Colonic mucosa (tissue), 4 donors: ENCODE measurements at places on chromosomes 2 and 18. TPM values are rescaled to one million over a fixed set of nuclear protein-coding genes. Genes with fewer than 3 reads are reported as not detected.

DNA sequence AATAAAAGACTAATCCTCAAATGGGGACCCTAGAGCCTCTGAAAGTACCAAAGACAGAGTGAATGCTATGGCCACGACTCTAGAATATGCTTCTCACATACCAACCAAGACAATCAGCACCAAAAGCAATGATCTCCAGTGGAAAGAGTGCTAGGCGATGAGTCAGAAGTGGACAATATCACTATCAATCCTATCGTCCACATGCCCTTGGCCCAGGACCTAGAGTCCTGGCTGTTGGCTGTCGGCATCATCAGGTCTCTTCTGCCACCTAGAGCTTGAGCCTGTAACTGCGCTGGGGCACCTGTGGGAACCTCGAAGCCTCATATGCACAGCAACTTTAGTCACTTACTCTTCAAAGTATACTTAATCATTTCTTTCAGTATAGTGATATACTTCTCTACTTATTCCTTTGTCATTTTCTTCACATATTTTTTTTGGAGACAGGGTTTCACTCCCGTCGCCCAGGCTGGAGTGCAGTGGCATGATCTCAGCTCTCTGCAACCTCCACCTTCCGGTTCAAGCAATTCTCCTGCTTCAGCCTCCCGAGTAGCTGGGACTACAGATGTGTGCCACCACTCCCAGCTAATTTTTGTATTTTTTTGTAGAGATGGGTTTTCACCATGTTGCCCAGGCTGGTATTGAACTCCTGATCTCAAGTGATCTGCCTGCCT is 29.7 kb downstream of the NOL10 start:
- DNase-seq, result peak; percentile 62

- DNase-seq, result no peak
Observed at GRCh38 chr2:98806236-98806697, 75.3 kb upstream of the MGAT4A start.

- peak; percentile 51 for DNase-seq
Observed at GRCh38 chr2:191696001-191696400, 18.1 kb downstream of the NABP1 start.

DNA sequence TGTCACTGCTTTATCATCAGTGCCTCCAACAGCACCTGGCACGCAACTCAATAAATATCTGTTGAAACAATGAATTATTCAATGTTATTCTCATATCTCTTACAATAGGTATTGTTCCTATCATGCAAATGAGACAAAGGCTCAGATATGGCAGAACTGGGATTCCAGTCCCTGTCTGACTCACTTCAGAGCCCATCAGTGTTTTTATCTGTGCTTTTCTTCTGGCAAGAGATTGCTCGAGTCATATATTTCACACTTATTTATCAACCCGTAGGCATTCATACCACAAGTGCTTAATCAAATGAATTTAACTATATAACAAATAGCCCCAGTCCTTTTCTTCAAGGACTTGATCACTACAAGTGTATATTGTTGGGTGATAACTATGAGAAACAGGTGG is 76.4 kb upstream of the TSPYL6 start:
- no peak for DNase-seq

- DNase-seq, result no peak
Observed at GRCh38 chr2:205865905-205866441, 183.7 kb downstream of the NRP2 start.

- no peak for DNase-seq
Observed at GRCh38 chr2:137675584-137676327, 288.5 kb upstream of the HNMT start.

DNA sequence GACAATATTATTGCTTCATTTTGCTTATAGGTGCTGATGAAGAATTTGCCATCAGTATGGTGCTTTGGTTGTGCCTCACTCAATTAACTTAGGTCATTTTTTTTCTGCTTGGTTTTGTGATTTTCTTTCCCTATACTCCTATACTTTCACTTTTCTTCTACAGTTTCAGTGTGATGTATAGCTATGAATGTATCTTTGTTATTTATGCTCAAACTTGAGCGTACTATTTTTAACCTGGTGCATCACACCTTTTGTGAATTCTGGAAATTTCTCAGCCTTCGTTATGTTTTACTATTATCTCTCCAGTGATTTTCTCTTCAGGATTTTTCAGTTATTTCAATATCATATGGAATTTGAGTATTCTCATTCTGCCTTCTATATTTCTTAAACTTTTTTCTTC is 2035.3 kb upstream of the LRRTM1 start:
- no peak for DNase-seq

GRCh38 chr2:223081789-223082188 is 29.8 kb downstream of the KCNE4 start:
- DNase-seq, result no peak

DNA sequence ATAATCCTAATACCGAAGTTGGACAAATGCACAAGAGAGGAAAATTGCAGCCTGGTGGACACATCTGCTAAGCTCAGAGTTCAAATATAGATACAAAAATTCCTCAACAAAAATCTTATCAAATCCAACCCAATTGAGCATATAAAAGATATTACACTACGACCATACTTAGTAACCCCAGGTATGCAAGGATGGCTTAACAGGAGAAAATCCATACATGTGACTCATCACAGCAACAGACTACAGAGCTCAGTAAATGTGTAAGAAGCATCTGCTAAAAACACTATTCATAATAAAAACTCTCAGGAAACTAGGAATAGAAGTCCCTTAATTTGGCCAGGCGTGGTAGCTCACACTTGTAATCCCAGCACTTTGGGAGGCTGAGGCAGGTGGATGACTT is 28.3 kb downstream of the HS6ST1 start:
- no peak for DNase-seq

- no peak for DNase-seq
Observed at GRCh38 chr2:212665948-212666347, 127.3 kb upstream of the ERBB4 start.

- no peak for DNase-seq
Observed at GRCh38 chr2:12754643-12755042, 37.9 kb downstream of the TRIB2 start.

DNA sequence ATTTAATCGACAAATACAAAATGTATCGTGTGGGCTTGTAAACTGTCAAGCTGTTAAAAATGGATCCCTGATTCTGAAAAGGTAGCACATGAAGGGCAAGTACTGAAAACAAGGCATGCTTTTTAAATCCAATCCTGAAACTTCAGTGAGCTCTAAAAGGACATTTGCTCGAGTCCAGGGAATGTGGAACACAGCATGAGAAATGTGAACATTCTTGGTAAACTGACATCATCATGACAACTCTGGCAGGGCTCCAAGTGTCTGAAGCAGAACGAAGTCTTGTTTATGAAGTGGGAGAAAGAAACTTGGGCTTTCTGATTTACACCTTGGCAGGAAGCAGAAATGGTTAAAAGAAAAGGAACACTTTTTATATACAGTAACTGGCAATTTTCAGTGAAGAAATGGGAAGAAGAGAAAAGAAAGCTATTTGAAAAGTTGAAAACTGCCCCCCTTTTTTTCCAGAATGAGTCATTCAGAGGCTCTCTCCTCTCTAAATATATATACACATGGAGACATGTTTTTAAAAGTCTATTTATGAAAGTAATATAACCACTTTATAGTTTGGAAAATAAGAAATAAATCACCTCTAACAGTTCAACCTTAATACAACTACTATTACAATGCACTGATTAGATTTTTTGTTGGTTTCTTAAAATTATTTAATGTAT is 120.8 kb downstream of the GAREM1 start:
- DNase-seq, result peak; percentile 61

GRCh38 chr2:211371465-211371864 is 815.1 kb downstream of the CPS1 start:
- DNase-seq, result no peak

DNA sequence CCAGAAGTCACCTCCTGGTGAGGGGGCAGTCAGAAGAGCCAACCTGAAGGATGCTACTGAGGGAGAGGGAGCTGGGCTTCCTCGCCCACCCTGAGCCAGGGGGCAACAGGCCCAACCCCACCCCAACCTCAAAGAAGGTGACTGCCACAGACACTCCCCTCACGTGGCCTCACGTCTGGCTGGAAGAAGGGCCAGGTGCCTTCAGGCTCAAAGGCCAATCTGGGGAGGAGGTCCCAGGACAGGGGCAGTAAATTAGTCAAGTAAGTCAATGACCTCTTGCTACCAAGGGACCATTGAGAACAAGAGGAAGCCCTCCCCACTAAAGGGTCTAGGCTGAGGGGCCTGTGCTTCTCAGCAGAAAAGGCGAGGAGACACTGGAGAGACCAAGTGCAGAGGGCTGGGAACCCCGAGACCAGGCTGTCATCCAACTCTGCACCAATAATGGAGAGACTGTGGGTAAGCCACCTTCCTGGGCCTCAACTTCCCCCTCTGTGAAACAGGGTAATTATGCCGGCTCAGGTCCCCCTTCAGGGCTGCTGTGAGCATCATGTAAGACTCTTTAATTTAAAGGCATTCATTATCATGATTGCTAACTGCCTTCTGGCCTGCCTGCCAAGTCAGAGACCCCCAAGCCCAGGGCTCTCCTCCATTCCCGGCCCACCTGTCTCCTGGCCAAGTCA is 20.2 kb upstream of the TNS1 start:
- no peak for DNase-seq

GRCh38 chr2:47309472-47309951 is 93.4 kb upstream of the MSH2 start:
- DNase-seq, result no peak

- no peak for DNase-seq
Observed at GRCh38 chr18:69808399-69808798, 139.3 kb downstream of the CD226 start.

GRCh38 chr18:21109936-21110712 is 1.5 kb downstream of the ROCK1 start:
- no peak for DNase-seq

GRCh38 chr2:11467129-11467649 is 1.2 kb upstream of the E2F6 start:
- DNase-seq, result no peak

DNA sequence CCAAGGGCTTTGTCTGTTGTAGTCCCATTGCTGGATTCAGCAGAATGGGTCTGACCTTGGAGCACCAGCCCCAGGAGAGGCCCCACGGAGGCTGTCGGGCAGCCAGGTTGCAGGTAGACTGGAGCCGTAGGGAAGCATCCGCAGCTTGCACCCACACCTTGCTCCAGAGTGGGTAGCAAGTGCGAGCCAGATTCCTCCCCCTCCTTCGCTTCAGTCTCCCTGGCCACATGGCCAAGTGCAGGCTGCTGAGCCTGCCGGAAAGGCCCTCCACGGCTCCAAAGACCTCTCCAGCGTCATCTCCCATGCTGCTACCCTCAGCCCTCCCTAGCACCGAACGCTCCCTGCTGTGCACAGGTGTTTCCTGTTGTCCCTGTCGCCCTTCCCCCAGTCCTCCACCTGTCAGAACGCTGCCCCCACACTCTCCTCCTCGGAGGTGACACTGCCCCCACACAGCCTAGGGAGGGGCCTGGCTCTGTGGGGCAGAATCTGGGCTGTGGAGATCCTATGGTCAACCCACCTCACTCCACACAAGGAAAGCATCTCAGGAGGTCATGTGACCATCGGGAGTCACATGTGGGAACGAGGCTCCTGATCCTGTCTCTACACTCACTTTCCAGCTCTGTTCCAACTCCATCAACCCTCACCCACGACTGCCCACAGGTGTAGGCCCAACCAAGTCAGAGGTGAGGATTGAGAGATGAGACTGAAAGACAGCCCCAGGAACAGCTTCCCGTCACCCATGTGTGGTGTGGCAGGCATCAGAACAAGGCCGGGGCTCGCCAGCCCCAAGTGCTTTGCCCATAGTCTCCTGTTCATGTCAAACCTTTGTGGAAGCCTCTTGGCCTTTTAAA is 8.3 kb downstream of the KCNF1 start:
- DNase-seq, result no peak

- DNase-seq, result no peak
Observed at GRCh38 chr2:99878581-99879350, 263.6 kb downstream of the AFF3 start.

- DNase-seq, result no peak
Observed at GRCh38 chr2:58106896-58107295, 60.3 kb downstream of the VRK2 start.

DNA sequence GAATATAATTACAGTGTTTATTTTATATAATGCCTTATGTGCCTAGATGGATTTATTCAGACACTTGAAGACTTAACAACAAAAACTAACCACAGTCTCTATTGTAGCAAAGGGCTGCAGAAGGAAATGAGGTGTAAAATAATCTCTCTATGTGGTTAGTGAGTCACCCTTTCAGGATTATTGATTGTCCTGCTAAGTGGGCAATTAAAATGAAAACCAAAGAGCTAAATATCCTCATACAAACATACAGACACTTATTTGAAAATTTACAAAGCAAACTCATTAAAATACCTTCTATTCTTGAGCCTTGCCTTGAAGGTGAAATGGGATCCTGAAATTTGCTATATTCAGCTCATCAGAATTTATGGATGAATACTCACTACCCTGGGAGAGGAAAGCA is 27.7 kb upstream of the DCC start:
- no peak for DNase-seq

GRCh38 chr2:37471104-37471503 is 126.7 kb downstream of the QPCT start:
- no peak for DNase-seq

DNA sequence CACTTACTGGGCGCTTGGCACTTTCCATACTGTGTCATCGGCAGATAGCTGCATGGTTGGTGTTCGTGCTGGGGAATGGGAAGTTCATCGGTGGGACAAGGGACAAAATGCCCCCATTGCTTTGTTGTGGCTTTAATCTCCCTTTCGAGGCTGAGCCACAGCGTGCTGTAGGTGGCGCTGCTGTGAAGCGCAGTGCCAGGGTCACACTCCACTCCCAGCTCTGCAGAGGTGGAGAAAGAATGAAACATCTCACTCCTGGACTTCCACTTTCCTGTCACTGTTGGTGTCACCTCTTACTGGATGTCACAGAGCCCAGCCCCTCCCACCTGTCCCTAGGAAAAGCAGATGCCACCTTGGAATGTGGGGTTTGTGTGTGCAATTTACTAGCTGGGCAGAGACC is 8.7 kb downstream of the TYMS start:
- DNase-seq, result no peak

GRCh38 chr2:98548920-98549818 is 59.1 kb downstream of the COA5 start:
- DNase-seq, result peak; percentile 11

- DNase-seq, result peak; percentile 22
Observed at GRCh38 chr2:238202326-238203093, 985 bp downstream of the ILKAP start.

DNA sequence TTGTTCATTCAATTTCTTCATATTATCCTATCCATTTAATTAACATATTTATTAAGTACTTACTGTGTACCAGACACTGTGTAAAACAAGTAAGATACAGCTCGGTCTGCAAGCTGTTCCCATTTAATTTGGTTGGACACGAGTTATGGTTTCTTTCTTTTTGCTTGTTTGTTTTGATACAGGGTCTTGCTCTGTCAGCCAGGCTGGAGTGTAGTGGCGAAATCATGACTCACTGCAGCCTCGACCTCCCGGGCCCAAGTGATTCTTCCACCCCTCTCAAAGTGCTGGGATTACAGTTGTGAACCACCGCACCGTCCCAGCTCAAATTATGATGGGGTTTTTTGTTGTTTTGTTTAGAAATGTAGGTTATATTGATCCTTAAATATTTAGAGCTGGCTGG is 9.0 kb downstream of the CYBRD1 start:
- DNase-seq, result no peak

GRCh38 chr2:241296767-241297166 is 18.7 kb downstream of the HDLBP start:
- no peak for DNase-seq

The SERPINB4 gene
- not detected for total RNA-seq

The ALK gene
- 0.19 TPM for total RNA-seq

The TGFBRAP1 gene
- 19.8 TPM for total RNA-seq

The KHK gene
- total RNA-seq, result 20.3 TPM

The KCNG3 gene
- 2.5 TPM for total RNA-seq

The AFTPH gene
- 49.4 TPM for total RNA-seq

The TNFAIP6 gene
- total RNA-seq, result 0.57 TPM

The MLPH gene
- 87.9 TPM for total RNA-seq
